ENCODE measurements at places on chromosomes 6 and 20.

DNA sequence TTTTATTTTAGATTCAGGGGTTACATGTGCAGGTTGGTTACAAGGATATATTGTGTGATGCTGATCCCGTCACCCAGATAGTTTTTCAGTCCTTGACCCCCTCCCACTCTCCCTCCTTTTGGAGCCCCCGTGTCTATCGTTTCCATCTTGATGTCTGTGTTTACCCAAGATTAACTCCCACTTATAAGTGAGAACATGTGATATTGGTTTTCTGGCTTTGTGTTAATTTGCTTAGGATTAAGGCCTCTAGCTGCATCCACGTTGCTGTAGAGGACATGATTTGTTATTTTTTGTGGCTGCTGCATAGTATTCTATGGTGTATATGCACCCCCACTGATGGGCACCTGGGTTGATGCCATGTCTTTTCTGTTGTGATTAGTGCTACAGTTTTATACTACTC lies 178.6 kb downstream of the PLCB1 start:
- no peak for DNase-seq

- DNase-seq: no peak
Measured at GRCh38 chr6:140002396-140003022, 628.1 kb upstream of the CITED2 start.

DNA sequence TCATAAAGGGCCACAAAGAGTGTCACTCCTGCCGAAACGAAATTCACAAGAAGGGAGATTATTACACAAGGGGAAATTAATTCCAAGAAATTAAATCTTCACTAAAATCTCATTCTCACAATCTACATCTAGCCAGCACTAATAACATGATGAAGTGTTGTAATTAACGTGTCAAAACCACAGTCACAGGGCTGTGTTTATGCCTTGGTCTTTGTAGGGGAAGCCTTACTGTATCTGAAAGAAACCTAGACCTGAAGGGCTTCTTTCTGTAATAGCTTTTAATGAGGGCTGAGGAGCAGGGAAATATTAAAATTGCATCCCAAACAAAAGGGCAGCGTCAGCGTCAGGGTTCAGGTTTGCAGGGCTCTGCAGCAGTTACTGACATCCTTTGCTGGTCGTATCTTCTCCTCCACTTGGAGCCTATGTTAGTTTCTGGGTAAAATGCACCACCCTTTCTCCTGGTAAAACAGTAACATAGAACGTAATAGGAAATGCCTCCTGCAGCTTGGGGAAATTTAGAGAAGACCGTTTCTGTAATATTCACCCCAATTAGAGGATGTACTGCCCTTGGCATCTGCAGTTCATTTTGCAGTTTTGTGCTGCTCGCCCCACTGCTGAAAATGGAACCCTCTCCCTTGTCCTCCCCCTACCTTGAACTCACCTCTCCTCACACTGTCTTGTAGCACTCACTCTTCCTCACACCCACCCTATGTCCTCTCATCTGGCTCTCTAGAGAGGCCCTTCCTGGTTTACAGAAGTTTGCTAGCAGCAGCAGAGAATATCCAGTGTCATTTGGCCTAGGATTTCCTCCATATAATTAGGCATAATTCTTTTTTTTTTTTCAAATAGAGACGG lies 109.0 kb upstream of the TRAF3IP2 start:
- no peak for DNase-seq

GRCh38 chr6:118188561-118188960 lies 281.5 kb downstream of the SLC35F1 start:
- DNase-seq: peak; percentile 20

- DNase-seq: no peak
Measured at GRCh38 chr20:45087814-45088213, 13.1 kb downstream of the KCNS1 start.

DNA sequence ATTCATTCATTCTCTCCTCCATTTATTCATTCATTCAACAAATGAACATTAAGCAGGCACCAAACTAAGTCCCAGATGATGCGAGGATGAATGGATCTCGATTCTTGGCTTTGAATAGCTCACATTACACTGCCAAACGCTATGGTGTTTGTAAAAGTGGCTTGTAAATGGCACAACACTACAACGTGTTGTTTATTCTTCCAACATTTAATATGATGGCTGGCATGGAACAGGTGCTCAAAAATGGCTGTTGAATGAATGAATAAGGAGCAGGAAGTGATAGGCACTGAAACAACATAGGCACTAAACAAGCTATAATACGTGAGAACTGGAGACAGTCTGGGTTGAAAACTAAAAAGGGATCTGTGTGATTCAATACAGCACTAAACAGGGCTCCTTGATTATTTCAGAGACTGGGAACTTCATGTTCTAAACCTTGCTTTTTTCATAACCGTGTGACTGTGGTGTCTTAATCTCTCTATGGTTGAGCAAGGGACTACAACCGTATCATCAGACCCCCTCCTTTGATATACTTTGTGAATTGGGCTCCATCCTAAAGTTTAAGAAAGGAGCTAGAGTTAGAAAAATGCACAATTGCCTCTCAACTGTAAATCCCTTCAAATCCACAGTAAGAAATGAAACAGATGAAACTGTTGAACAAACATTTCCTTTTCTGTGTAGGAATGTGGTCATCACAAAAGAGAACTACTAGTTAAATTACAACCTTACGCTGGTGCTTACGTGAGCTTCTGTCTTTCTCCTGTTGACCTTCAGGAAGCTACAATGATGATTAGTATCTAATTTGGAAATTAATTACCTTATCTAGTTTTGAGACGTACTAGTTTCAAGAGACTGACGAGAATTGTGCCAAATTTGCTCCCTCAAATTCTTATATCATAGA lies 16.9 kb upstream of the SLC16A10 start:
- peak; percentile 70 for DNase-seq

DNA sequence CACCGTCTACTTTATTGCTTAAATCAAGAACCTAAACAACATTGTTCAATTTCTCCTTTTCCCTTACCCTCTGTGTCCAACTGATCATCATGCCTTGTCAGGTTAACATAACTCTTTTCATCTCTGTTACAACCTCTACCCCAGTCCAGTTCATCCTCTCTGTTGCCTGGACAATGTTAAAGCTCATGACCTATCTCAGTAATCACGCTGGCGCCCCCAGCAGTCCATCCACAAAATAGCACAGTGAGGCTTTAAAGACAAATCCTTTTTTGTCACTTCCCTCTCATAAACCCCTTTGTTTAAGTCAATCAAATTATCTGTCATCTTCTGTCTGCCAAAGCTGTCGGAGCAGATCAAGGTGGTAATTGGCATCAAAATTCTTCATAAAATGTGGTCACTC lies 140.1 kb downstream of the QKI start:
- peak; percentile 66 for DNase-seq

DNA sequence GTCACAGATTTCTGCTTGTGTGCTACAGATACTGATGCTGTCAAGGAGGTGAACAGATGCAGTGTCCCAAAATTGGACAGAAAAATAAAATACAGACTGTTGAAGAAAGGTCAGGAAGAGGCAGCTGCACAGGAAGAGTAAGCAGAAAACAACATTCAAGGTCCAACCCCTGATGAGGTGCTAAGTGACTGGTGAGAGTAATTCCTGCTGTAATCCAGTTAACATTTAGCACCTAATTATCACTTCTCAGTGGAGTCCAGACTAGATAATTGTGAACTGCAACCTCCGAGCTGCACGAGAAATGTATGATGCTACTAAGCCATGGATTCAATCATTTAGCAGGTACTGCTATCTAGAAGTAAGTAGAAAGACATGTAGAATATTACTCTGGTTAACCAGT lies 36.3 kb upstream of the NRSN1 start:
- DNase-seq: no peak

- DNase-seq: no peak
Measured at GRCh38 chr6:97702248-97702647, 419.2 kb upstream of the MMS22L start.

GRCh38 chr6:15620611-15621010 lies 42.2 kb downstream of the DTNBP1 start:
- no peak for DNase-seq

Data from inflammatory macrophage treated with lipopolysaccharide for 4 hours (primary cell).